Epithelial cell of esophagus (primary cell): ENCODE measurements at places on chromosomes 5 and 9.
A peak's percentile ranks its signal among the peaks of the same experiment; 100 is the strongest.

GRCh38 chr9:96289392-96289791 lies 12.6 kb downstream of the HSD17B3 start:
- DNase-seq, result no peak

GRCh38 chr5:130992095-130992494 lies 173.0 kb downstream of the HINT1 start:
- DNase-seq, result peak; percentile 18

- DNase-seq, result peak; percentile 91
Observed at GRCh38 chr9:97703437-97704344, 6.6 kb upstream of the XPA start.

- DNase-seq, result peak; percentile 54
Observed at GRCh38 chr5:137091472-137091871, 407.7 kb downstream of the SPOCK1 start.

GRCh38 chr5:138177941-138178515 lies 402 bp downstream of the BRD8 start:
- DNase-seq, result peak; percentile 55

GRCh38 chr5:30498972-30499371 lies 694.5 kb upstream of the CDH6 start:
- no peak for DNase-seq

DNA sequence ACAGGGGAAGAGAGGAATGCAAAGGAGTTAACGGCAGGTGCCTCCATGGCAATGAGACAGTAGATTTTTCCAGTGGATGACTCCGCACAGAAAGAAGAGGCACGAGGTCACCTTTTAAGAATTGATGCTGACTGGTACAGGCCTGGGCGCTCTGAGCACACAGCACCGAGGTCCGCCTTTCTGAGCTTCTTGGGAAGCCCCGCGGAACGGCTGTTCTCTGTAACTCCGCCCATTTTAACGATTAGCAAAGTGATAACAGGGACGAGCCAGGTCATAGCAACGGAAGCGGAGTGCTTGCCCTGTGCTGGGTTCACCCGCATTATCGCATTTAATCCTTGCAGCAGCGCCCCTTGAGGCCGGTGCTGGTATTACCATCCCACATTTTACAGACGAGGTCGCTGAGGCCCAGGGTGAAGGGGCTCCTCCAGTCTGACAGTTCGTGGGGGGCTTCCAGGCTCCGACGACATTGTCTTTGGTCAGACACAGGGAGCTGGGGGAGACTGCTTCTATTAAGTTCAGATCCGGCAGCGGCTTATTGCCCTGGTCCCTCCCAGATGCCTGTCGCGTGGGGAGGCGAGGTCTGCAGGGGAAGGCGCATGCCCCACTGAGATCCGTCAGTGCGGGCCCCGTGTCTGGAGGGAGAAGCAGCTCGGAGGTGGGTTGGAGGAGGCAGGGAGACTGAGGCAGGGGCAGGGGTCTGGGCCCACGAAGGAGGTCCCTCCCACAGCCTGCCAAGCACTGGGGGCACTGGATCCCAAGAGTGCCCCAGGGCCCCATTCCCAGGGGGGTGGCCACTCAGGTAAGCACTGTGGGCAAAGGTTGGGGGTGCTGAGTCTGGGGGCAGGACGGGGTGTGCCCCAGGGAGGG lies 22.3 kb upstream of the HMCN2 start:
- DNase-seq, result peak; percentile 44

GRCh38 chr5:106417163-106417562 lies 1253.6 kb downstream of the EFNA5 start:
- DNase-seq, result no peak

DNA sequence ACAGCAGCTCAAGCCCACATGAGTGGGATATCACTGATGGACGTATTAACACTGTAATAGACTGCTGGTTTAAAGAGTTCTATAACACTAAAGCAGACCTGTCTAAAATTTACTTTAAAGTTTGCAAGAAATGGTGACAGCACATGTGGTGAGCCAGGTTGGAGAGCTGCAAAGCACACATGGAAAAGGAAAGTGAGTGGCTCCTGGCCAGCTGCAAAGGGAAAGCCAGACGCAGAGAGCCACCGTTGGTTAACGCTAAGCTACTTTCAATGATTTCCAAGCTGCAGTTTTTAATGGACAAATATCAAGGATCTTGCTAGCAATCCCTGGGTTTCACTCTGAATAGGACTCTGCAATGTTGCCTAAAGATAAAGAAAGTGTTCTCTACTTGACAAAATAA lies 89.9 kb downstream of the CTNND2 start:
- DNase-seq, result no peak

DNA sequence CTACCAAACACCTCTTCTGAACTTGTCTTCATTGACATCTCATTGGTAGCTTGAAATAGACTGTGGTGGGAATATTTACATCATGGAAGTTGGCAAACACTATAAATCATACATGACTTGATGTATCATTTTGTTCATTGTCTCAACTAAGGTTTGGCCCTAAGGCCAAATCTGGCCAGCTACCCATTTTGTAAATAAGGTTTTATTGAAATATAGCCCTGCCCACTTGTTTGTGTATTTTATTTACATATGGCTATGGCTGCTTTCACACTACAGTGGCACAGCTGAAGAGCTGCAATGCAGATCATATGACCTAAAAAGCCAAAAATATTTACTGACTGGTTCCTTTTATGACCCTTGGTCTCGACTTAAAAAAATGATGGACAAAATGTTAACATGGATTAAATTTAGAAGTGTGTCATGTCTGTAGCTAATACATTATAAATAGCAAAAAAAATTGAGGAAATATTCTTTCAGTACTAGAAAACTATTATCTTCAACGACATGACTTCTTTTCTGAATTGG lies 22.1 kb downstream of the FAM240B start:
- DNase-seq, result no peak

- no peak for DNase-seq
Observed at GRCh38 chr9:124599121-124599795, 92.1 kb upstream of the NR5A1 start.

GRCh38 chr9:136297016-136297691 lies 6.7 kb downstream of the CCDC187 start:
- DNase-seq, result peak; percentile 92

- no peak for DNase-seq
Observed at GRCh38 chr9:129712634-129713401, 40.0 kb downstream of the PTGES start.

DNA sequence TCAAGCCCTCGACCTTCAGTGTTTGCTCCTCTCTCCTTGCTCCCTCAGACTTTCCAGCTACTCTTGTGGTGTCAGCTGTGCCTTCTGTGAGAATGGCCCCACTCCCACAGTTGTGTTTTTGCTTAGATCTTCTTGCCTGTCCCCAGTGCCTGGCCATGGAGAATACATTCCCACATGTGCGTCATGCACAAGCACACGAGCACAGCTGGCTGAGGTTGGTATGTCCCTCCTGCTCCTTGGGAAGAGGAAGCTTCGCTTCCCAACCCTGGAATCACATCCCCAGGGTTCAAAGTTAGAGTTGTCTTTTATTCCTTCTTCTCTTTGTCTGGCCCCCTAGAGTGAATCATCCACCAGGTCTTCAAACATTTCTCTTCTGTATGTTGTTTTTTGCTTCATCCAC lies 518.6 kb downstream of the CCDC171 start:
- DNase-seq, result no peak

GRCh38 chr5:490116-491106 lies 33.8 kb downstream of the SLC9A3 start:
- no peak for DNase-seq

- DNase-seq, result no peak
Observed at GRCh38 chr9:127014910-127015540, 100.4 kb downstream of the RALGPS1 start.

DNA sequence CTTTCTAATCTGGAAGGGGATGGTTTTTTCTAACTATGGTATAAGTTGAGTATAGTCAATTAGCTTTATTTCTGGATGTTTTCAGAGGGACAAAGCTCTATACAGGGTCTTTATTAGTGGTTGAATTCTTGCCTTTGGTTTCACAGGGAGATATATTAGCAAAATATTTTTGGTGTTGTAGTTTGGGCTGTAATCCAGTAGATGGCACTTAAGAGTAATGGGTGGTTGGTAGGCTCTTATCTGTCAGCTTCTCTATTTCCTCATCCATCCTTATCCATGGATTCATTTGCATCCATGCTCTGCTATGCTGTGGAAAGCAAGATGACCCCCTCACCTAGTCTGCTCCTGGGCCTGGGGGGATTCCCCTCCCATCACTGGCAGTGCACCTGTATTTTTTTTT lies 363.6 kb upstream of the CYLC2 start:
- peak; percentile 22 for DNase-seq

DNA sequence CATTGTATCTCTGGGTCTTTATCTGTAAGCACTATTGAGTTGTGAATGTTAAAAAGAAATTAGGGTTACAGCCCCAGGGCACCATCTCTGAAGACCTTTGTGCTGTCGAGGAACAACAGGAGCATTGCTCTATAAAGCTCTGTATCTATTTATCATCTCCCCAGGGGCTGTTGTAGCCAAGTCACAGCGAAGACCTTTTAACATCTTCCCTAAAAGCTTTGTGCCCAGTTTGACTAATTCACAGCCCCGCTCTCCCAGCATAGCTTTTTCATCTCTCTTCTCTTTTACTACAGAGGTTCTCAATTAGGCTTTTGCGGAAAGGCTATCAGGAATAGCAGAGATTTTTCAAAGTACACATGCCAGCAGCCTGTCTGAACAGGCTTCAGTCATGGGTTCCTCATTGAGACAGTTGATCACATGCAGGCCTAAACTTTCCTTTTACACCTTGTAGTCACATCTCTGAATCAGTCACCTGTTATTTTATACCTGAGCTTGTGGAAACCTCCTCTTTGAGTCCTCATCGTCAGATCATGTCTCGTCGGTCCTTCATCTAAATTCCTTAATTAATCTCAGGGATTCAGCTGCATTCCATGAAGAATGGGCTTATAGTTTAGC lies 140.5 kb downstream of the NPR3 start:
- peak; percentile 74 for DNase-seq

DNA sequence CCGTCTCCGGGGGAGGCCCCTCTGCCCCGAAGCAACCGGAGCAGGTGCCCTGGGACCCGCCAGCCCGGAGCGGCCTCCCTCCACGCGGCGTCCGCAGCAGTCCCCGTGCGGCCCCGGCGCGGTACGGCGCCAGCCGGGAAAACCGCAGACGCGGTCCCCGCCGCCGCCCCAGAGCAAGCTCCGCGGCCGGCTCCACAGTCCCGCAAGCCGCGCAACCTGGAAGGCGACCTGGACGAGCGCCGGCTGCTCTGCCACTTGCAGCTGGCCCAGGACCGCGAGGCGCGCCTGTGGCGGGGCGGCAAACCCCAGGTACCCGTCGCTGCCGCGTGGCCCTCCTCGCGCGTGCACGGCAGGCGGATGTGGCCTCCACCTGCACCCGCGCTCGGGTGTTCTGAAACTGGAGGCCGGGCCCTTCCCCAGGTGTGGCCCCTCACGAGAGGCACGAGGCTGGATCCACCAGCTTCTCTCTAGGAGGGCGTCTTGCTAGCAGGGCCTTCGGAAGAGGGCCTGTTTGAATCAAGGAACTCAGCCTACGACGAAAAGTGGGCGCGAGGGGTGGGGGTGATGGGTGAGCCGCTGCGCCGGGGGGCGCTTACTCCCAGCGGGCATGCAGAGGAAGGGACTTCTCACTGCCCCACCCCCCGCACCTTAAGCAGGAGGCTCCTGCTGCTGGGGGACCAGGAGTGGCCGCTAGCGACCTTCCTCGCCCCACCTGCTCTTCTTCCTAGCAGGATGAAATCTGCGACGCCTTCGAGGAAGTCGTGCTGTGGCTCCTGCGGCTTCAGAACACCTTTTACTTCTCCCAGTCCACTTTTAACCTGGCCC lies 602 bp downstream of the CCNI2 start:
- no peak for DNase-seq

GRCh38 chr9:134046894-134047681 lies 20.7 kb downstream of the BRD3 start:
- DNase-seq, result no peak

GRCh38 chr9:88523056-88523455 lies 11.9 kb upstream of the NXNL2 start:
- DNase-seq, result peak; percentile 38

DNA sequence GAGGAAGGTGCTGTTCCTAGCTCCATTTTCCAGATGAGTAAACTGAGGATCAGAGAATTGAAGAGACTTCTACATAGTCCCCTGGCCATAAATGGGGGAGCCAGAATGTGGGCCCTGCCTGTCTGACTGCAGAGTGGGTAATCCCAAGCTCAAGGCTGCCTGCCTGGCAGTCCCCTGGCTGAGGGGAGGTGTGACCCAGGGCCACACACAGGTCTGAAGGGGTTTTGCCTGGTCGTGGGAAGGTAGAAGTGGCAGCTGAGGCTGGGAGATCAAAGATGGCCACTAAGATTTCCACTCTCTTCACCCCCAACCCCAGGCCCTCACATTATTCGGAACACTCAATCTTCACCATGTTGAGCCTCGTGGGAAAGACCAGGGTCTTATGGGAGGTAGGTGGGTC lies 176.3 kb downstream of the MACROH2A1 start:
- DNase-seq, result no peak

- DNase-seq, result no peak
Observed at GRCh38 chr5:146706321-146706972, 172.1 kb downstream of the PPP2R2B start.

DNA sequence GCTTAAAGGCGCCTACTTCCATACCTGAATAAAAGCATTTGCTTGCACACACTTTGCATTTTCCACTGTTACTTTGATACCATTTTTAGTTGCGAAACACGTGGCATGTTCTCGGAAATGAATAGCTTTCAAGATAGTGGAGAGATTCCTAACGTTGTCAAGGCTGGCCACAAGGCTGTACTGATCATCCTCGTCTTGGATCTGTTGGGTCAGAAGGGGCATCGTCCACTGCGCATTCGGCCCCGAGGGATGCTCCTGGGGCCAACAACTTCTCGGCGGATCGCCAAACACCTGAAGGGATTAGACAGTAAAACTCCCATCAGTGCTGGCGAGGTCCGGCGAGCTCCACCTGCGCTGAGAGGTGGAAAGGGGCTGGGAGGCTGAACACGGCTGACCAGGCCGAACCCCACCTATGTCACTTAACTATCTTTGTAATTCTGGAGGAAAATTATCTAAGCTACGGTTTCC lies 599 bp downstream of the RAD1 start:
- no peak for DNase-seq

- peak; percentile 12 for DNase-seq
Observed at GRCh38 chr9:78791779-78792178, 494.9 kb downstream of the PSAT1 start.

- peak; percentile 85 for DNase-seq
Observed at GRCh38 chr5:36696059-36696673, 89.8 kb downstream of the SLC1A3 start.

- no peak for DNase-seq
Observed at GRCh38 chr5:170937072-170937471, 75.3 kb downstream of the RANBP17 start.

GRCh38 chr9:36485647-36486328 lies 85.7 kb upstream of the RNF38 start:
- DNase-seq, result no peak

- peak; percentile 18 for DNase-seq
Observed at GRCh38 chr5:170985486-170985885, 123.7 kb downstream of the RANBP17 start.

- peak; percentile 74 for DNase-seq
Observed at GRCh38 chr5:76601470-76601869, 21.7 kb downstream of the F2RL2 start.

- DNase-seq, result no peak
Observed at GRCh38 chr9:97473717-97474116, 27.7 kb upstream of the TMOD1 start.

GRCh38 chr9:85276741-85277140 lies 465.0 kb downstream of the AGTPBP1 start:
- DNase-seq, result no peak

GRCh38 chr5:144378681-144379080 lies 208.0 kb downstream of the KCTD16 start:
- DNase-seq, result no peak

- DNase-seq, result no peak
Observed at GRCh38 chr9:116695438-116695837, 8.3 kb downstream of the TRIM32 start.

- no peak for DNase-seq
Observed at GRCh38 chr9:69237702-69238295, 63.7 kb downstream of the TJP2 start.
